ENCODE measurements at places on chromosomes 6 and 20. TPM values are rescaled to one million over a fixed set of nuclear protein-coding genes. Genes with fewer than 3 reads are reported as not detected.

DNA sequence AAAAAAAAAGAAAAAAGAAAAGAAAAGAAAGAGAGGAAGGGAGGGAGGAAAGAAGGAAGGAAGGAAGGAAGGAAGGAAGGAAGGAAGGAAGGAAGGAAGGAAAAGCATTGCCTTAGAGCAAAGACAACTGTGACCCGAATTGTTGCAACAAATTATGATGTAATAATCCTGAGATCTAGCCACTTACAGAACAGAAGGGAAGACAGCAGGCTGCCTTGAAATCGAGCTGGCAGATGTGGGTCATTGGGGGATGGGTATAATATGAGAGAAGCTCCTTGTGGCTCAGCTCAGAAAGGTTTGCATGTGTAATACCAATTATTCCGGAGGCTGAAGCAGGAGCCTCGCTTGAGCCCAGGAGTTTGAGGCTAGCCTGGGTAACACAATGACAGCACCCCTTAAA lies 208.1 kb upstream of the PROKR2 start:
- peak; percentile 9 for DNase-seq

- DNase-seq, result no peak
These were observed 127.0 kb upstream of the MAN1A1 start for GRCh38 chr6:119476554-119476953.

DNA sequence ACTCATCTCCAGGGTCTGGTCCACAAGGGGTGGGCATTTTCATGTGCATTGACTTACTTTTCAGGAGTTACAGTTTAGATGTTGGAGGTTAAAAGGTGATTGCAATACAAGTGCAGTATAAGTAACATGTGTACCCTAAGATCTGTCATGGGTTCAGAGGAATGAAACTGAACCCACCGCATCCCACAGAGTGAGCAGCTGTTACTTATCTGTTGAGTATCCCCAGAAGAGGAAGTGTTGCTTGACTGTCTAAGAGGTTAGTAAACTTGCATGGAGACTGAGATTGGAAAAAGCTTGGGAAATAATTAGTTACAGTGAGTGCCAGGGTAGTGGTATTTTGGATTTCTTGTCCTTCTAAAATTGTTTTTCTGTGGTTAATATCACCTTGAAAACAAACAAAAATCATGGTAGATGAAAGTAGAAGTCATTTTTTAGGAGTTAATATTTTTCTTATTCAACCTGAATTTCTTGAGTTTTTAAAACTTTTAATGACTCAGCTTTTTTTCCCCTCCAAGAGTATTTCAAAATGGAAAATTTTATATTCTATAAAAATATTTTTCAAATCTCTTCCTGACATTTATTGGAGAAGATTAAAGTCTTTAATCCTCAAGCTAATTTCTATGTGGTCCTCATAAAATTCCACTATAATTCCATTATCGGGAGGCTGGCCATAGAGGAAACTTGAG lies 306.1 kb downstream of the ZNF217 start:
- peak; percentile 23 for DNase-seq

DNA sequence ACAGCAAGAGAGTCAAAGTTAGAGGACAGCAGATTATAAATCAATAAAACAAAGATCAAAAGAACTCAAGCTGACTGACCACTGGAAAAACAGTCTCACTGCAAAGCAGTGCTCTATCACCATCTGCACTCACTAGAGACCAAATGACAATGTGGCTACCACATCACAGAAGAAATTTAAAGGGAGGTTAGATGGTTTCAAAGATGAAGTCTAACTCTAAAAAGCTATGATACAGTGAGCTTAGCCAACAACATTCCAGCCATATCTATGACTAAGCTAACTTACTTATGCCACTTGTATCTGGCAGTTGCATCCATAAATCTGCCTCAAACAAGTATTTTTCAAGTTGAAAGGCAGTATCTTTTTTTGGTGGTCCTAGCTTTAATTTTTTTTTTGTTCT lies 68.6 kb downstream of the ARHGAP18 start:
- peak; percentile 39 for DNase-seq

- no peak for DNase-seq
These were observed 6.9 kb downstream of the BLOC1S5 start for GRCh38 chr6:8057263-8057662.

- peak; percentile 39 for DNase-seq
These were observed 23.3 kb downstream of the MICA start for GRCh38 chr6:31426395-31427354.

DNA sequence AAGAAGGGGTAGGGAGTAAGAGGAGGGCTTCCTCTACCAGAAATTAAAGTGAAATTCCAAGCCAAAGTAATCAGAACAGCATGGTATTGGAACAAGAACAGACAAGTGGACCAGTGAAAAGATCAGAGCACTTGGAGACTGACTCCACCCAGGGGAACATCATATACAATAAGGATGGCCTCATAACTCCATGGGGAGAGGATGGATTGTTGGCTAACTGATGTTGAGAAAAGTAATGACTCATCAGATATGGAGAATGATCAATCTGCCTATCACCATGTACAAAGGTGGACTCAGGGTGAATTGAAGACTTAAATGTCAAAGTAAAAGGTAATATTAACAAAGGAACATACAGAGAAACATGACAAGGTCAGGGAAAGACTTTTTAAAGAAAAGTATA lies 12.8 kb downstream of the SLC22A3 start:
- no peak for DNase-seq

The DNPH1 gene
- 63.6 TPM for total RNA-seq

The CALHM5 gene
- 5.4 TPM for total RNA-seq

The PLA2G7 gene
- not detected for total RNA-seq

Data from myocyte (in vitro differentiated cells).